ENCODE measurements at places on chromosomes 16 and 17.
A peak's percentile ranks its signal among the peaks of the same experiment; 100 is the strongest.

GRCh38 chr17:43900858-43901754 is 6.2 kb downstream of the MPP2 start:
- DNase-seq, result no peak

DNA sequence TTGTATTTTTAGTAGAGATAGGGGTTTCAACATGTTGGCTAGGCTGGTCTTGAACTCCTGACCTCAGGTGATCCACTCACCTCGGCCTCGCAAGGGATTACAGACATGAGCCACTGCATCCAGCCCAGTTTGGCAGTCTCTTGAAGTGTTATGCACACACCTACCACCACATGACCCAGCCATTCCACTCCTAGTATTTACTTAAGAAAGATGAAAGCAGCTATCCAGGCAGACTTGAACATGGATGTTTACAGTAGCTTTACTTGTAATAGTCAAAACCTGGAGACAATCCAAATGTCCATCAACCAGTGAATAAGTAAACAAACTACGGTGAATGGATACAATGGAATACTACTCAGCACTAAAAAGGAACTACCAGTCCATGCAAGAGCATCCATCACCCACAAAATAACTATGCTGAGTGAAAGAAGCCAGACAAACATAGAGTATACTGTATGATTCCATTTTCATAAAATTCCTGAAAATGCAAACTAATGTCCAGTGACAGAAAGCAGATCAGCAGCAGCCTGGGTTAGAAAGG is 37.8 kb upstream of the RASD1 start:
- no peak for DNase-seq

GRCh38 chr16:5466551-5466950 is 369.0 kb upstream of the EEF2KMT start:
- DNase-seq, result no peak

DNA sequence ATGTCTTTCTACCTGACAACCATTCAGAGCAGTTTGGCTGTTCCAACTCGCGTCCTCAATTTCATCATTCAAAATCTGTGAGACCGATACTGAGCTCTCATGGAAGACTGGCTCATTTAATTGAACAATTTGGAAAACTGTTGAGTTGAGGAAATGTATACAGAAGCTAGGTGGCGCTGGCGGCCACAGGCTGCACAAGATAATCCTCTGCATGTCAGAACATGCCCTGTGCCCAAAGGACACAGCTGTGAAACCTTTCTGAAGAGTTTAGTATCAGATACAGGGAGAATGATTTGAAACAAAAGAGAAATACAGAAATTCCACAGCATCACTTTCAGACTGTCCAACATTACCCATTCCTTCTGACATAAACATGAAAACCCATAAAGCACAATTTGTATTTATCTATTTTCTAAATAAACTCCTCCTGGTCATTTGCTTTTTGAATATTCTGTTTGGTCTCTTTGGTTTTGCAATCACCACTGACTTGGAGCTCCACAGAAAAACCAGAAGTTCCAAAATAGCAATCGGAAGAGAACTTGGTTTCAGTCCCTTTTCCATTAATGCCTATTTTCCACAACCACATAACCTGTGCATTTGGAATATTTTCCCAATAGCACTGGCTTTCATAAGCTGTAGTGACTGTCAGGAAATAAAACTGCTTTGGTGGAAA is 192.8 kb downstream of the MAP2K6 start:
- peak; percentile 71 for DNase-seq

DNA sequence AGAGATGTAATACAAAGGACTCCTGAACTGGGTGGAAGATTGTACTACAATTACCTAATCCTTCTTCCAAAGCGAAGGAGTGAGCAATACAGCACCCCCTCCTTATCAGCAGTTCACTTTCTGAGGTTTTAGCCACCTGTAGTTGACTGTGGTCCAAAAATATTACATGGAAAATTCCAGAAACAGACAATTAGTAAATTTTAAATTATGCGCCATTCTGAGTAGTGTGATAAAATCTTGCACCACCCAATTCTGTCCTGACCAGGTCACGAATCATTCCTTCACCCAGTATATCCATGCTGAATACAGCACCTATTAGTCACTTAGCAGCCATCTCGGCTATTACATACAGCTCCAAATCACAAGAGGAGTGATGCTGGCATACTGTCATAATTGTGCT is 23.2 kb downstream of the VPS53 start:
- no peak for DNase-seq

- DNase-seq, result peak; percentile 97
These were observed 4.7 kb upstream of the CDT1 start for GRCh38 chr16:88798772-88799455.

DNA sequence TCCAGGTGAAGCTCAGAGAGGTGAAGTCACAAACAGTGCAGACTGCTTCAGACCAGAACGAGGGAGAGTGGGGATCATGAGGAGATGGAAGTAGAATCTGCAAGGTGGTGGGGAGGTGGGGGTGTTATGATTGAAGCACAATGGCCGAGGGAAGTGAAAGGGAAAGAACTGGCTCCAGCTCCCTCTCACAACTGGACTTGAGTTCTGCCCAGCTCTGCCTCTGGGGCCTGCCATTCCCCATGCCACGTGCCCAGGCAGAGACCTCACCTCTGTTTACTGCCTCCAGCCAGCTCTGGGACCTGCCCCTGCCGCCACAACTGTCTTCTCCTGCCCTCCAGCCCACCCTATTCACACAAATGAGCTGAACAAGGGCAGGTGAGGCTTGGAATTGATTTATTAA is 2.5 kb downstream of the PNMT start:
- no peak for DNase-seq

DNA sequence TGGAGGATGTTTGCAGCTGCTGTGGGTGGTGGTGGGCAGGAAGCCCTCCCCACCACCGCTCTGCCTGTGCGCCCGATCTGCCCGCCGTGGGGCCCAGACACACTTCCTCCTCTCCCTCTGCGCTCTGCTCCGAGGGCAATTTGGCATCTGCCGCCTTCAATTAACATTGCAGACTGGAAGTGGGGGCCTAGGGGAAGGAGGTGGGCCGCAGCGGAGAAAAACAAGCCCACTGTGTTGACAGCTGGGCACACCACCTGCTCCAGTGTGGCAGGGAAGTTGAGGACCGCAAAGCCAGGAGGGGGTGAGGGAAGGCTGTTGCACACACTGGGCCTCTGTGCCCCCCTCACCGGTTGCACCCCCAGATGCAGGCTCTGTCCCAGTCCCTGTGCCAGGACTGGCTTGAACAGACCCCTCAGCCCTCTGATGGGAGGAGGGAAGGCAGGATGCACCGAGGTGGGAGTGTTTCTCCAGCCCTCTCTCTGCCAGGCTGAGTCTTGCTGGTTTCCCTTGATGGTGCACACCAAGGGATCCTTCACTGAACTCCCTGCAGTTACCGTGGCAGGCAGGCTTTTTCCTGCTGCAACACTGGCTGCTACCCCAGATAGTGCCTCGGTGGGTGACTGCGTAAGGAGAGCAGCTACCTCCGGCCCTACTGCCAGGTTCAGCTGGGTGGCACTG is 72.8 kb upstream of the MED9 start:
- DNase-seq, result peak; percentile 91

DNA sequence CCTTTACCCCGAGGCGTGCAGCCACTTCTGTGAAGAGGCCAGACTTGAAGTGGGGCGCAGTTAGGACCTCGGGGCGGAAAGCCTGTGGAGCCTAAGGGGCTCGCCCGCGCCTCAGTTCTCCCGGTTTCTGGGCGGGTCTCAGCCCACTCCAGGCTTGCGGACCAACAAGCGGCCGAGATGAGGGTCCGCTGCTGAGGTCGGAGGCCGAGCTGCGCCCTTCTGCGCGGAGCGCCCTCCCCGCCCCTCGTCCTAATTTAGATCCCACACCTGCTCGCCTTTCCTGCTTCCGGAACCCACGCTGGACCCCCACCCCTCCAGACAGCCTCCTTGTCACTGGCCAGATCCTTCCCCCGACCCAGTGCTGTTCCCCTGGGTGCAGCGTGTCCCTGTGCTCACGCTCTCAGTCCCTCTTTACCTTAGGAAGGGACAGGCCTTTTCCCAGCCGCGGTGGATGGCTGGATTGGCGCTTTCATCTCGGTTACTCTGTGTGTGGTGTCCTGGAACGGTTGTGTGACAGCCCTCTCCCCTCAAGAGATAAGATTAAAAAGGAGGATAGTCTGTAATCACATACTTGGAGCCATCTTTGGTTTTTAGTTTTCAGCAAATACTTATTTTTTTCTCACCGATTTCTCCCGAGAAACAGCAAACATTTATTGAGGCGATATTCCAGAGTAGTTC is 933 bp upstream of the ATXN7L3 start:
- DNase-seq, result no peak

- DNase-seq, result no peak
These were observed 7.2 kb downstream of the TIMM22 start for GRCh38 chr17:1003972-1004768.

DNA sequence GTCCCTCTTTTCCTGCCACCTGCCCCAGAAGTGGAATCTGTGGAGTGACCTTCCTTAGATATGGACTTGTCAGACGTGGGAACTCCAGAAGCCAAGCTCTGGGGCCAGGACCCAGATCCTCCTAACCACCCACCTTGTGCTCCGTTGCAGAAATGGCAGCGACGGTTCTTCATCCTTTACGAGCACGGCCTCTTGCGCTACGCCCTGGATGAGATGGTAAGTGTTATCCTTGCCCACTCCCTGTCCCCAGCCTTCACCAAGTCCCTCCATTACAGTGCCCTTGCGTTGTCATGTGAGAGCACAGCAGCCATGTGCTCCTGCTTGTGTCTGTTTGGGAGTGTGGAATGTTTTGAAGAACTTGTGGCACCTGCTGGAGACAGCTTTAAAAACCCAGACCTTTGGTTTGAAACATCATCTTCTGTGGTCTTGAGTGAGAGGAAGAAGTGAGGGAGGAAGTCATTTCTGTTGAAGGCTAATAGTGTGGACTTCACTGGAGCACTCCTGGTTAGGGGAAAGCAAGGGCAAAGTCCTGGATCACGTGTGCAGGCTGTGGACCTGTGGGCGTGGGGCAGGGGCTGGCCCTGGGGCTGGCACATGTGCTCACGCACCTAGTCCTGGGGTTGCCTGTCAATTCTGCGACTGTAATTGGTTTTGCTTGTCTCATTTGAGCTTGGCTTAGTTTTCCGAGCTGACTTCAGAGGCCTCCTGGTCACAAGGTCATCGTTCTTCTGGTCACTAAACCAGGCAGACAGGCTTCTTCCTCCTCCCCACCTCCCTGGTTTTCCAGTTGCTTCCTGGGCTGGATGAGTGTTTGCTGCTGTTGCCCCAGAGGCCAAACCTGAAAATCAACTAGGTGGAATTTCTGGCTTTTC is 35.8 kb downstream of the MPRIP start:
- no peak for DNase-seq

DNA sequence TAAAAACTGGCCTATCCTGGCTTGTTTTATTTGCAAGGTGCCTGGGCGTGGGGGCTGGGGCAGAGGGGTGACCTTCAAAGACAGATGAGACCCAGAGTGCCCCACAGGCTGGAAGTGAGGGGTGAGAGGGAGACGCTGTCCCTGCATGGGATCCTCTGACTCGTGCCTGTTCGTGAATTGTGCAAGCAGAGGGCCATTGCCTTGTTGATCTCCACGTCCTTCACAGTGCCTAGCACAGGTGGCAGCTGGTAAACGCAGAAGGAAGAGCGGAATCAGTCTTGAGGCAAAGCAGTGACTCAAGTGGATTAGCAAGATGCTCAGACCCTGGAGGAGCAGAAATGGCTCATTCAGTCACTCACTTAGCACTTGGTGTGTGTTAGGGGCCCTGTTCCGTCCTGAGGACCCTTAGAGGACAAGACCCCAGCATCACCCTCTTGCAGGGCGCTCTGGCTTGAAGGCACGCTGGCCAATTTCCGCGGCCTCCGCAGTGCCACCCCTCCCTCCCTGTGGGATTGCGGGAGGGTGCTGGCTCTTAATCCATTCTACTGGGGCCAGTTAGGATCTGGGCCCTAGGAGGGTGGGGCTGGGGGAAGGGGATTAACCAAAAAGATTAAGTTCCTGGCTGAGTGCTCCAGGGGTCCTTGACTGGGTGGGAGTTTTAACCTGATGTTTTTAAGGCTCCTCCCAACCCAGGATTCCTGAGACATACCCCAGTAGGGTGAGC is 151.2 kb downstream of the CCDC182 start:
- DNase-seq, result peak; percentile 99

GRCh38 chr17:17106756-17107155 is 64.5 kb downstream of the MPRIP start:
- no peak for DNase-seq

GRCh38 chr17:72545766-72546165 is 424.9 kb downstream of the SOX9 start:
- DNase-seq, result no peak

DNA sequence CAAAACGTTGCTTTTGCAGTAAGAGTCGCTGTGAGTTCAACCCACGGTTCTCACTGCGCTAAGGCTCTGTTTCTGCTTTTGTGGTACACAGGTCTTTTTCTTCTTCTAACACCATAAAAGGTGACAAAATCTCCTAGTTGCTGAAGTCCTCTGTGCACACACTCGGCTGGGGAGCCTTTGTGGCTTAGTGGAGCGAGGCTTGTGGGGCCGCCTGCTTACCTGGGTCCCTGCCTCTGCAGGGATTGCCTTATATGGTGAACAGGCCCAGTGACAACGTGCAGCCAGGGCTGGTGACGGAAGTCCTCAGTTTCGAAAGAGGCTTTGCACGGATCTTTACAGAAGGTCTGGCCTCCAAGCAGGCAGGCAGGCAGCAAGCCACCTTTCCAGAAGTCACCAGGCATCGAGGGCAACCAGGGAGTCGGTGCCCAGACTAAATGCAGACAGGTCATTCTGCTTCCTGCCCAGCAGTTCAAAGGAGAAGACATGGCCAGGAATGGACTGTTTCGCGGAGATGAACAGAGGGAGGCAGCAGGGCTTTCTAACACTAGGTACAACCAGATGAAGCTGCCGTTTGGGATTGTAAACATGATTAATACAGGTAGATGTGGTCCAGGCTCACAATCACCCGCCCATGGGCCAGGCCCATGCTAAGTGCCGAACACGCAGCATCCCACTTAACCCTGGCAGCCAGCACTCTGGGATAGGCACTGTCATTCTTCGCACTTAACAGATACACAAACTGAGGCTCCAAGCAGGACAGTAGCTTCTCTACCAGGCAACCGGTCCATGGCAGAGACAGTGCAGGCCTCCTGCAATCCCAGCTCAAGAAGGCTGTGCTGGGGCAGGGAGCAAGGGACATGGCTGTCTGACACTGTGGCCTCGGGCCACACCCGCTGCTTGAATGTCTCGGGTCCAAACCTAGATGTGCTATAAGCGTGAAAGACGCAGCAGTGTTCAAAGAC is 10.7 kb upstream of the MEAK7 start:
- no peak for DNase-seq
